ENCODE measurements at places on chromosomes 13 and 19.

DNA sequence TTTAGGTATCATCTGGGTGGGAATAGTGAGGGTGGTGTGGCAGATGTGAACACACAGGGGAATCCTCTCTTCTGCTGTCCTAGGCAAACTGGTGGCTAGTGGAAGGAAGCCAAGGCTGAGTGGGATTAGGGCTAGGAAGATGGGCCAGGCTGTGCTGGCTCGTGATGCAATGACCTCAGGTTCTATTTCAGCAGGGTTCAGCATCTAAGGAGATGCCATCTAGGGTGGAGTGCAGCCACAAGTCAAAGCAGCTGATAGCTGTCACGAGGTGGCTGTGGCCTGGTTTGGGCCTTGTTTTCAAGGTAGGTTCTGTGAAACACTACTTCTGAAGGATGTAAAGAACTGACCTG lies 21.6 kb downstream of the ARL11 start:
- no peak for DNase-seq

- DNase-seq, result no peak
Observed at GRCh38 chr13:31069808-31070534, 91.7 kb downstream of the HSPH1 start.

DNA sequence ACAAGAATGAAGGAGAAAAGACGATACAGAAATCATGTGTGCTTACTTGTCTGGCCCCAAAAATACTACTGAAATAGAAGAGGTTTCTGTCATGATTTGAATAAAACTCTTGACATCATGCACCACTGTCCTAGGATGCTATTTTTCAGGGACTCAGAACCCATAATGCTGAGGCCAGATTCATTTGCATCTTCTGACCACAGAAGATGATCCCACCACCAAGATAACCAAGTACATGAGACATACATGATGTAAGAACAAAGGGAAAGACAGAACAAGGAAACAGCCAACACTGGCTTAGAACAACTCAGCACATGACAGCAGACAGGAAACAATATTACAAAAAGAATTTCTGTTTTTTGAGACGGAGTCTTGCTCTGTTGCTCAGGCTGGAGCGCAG lies 2.5 kb downstream of the ZNF552 start:
- DNase-seq, result no peak

DNA sequence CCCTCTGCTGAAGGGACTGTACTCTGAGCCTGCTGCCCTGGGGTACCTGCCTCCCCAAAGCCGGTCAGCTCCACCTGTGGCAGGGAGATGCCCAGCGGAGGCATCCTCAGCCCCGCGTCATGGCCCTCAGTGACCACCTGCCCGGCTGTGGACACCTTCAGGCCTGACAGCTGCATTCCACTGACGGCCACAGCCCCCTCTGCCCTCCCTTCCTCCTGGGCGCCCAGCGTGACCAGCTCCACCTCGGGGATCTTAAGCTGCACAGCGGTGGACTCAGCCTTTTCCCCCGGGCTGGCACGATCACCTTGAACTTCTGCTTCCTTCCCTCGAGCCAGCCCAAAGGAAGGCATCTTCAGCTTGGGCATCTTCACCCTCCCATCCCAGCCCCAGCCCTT lies 4.8 kb upstream of the HIPK4 start:
- DNase-seq, result no peak

GRCh38 chr13:29758531-29759114 lies 91.8 kb downstream of the UBL3 start:
- DNase-seq, result peak; percentile 19

DNA sequence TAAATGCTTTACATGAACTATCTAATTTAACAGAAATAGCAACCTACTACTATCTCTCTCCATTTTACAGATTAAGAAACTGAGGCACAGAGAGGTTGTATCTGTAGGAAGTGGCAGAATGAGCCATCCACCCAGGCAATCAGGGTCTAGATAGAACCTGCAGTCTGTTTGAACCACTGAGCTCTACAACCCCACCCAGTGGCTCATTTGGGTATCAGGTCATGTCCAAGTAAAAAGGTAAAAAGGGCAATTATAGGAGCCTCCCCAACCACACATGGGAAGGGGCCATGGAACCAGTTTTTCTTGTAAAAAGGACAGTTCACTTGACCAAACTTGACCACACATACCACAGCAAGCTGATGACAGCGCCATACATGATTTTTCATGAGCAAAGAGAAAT lies 92.9 kb upstream of the SGCG start:
- DNase-seq, result no peak

DNA sequence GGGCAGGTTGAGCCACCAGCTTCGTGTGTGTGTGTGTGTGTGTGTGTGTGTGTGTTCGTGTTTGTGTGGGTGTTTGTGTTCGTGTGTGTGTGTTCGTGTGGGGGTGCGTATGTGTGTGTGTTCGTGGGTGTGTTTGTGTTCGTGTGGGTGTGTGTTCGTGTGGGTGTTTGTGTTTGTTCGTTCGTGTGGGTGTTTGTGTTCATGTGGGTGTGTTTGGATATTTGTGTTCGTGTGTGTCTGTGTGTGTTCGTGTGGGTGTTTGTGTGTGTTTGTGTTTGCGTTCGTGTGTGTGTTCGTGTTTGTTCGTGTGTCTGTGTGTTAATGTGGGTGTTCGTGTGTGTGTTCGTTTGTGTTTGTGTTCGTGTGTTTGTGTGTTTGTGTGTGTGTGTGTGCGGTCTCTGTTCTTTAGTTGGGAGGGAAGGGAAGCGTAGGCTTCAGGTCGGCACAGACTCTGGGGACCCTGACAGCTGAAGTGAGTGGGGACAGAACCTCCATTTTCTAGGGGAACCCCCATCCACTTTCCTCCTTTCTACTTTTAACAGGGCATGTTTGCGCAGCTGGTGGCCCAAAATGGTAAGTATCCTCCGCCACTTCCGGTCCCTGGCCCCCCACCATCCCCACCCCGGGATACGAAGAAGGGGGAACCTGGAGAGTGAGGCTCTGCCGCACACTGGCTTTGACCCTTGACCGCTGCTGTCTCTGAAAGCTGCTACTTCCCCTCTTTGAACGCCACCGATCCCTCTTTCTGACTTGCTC lies 1.6 kb downstream of the TNFSF9 start:
- no peak for DNase-seq

DNA sequence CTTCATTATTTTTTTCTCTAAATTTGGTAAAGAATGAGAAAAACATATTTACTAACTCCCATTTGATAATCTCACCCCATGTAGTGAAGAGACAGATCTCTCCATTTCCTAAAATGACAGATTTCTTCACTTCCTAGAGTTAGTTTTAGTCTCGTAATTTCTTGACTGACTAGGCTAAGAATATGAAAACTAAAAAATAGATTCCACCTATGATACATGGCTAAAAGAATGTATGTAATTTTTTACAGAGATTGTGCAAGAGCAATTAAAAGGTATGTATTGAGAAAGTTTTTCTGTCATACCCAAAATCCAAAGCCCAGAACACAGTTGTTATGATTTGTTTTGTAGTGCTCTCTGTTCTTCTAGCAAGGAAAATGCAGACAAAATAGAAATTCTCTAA lies 9.5 kb downstream of the NALCN start:
- DNase-seq, result no peak

DNA sequence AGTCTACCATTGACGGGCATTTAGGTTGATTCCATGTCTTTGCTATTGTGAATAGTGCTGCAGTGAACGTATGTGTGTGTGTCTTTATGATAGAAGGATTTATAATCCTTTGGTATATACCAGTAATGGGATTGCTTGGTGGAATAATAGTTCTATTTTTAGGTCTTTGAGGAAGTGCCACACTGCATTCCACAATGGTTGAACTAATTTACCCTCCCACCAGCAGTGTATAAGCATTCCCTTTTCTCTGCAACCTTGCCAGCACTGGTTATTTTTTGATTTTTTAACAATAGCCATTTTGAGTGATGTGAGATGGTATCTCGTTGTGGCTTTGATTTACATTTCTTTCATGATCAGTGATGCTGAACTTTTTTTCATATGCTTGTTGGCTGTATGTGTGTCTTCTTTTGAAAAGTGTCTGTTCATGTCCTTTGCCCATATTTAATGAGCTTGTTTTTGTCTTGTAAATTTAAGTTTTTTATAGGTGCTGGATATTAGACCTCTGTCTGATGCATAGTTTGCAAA lies 37.5 kb downstream of the RFC3 start:
- no peak for DNase-seq

GRCh38 chr19:2768365-2769132 lies 14.5 kb downstream of the SGTA start:
- no peak for DNase-seq

All from activated CD4-positive, alpha-beta T cell treated with anti-CD3 and anti-CD28 coated beads for 1 hour (primary cell).